T follicular helper cell (primary cell): ENCODE measurements at places on chromosomes 6 and 20.
A peak's percentile ranks its signal among the peaks of the same experiment; 100 is the strongest.

DNA sequence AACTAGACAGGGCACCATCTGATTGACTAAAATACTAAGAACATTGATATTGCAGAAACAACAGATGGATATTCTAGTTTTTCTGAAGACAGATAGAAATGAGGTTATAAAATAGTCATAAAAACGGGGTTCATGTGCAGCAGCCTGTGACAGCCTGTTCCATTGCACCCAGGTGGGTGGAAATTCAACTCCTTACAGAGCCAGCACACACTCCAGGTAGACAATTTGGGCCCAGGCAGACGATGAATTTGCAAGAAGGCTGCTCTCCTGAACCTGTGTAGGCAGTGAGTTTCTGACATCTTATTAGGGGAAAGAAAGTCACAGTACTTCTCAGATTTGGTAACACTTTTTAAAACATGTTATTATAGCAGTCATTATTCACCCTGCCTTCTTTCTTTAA lies 414.1 kb downstream of the PHF3 start:
- DNase-seq = no peak

GRCh38 chr6:109429496-109429895 lies 10.9 kb downstream of the PPIL6 start:
- no peak for DNase-seq

GRCh38 chr6:141169419-141169818 lies 963.3 kb upstream of the GJE1 start:
- no peak for DNase-seq

DNA sequence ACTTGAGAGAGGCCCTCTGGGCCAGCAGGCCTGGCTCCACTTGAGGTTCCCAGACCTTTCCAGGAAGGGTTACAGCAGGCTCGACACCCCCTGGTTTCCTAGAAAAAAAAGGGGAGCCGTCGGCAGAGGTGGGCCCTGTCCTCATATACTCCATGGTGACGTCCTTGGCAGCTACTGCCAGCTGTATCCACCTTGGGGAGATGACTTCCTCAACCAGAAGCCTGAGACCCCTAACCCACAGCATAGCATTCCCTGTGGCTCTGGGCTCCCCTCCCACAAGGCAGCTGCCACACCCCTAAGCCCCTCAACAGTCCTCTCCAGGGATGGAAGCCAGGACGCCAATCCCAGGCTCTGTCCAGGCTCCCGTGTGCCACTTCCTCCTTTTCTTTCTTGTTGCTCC lies 294.8 kb downstream of the CDC5L start:
- no peak for DNase-seq

GRCh38 chr6:96725296-96725695 lies 112.0 kb downstream of the GPR63 start:
- DNase-seq = no peak

GRCh38 chr6:92404281-92404680 lies 1015.1 kb downstream of the EPHA7 start:
- DNase-seq = no peak

GRCh38 chr6:46290421-46291274 lies 119.9 kb upstream of the ENPP5 start:
- no peak for DNase-seq

- DNase-seq = no peak
These were observed 2.6 kb downstream of the TSPYL1 start for GRCh38 chr6:116277124-116277523.

- no peak for DNase-seq
These were observed 10.5 kb downstream of the SNX3 start for GRCh38 chr6:108250240-108250866.

- no peak for DNase-seq
These were observed 101.9 kb downstream of the QRSL1 start for GRCh38 chr6:106731144-106731842.

DNA sequence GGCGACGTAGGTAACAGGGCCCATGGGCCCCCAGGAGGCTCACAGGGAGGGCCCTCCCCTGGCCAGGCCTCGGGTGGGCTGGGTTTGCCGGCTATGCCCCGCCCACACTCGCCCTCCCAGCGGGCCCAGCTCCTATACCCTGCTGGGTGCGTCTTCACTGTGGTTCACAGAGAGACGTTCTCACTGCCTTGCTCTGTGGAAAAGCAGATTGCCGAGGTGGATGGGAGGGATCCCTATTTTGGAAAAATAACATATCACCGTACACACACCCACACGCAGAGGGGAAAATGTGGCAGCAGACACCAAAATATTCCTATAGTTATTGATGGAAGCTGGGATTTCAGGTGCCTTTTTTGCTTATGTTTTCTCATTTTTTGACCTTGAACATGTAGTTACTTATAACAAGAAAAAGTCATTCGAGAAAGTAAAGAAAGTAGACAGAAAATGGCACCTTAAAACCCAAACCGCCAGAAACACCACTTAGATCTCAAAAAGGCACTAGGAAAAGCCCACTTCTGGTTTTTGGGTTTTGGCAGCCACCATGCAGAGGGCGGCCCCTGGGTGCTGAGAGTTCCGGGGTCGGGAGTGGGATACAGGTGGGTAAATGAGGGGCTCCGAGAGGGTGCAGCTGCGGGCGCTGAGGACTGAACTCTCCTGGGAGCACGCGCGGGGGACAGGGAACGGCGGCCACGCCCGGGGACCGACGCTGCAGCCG lies 49.4 kb downstream of the TMEM242 start:
- peak; percentile 58 for DNase-seq

- no peak for DNase-seq
These were observed 70.9 kb downstream of the VIP start for GRCh38 chr6:152821525-152821924.

GRCh38 chr6:144008120-144008811 lies at the start of gene PLAGL1:
PLAGL1 (minus strand) TSS chr6:144008259; CDS start chr6:143948136, 60,123 bp downstream.
- DNase-seq = no peak

GRCh38 chr6:155014137-155014536 lies 19.0 kb downstream of the TIAM2 start:
- DNase-seq = no peak

DNA sequence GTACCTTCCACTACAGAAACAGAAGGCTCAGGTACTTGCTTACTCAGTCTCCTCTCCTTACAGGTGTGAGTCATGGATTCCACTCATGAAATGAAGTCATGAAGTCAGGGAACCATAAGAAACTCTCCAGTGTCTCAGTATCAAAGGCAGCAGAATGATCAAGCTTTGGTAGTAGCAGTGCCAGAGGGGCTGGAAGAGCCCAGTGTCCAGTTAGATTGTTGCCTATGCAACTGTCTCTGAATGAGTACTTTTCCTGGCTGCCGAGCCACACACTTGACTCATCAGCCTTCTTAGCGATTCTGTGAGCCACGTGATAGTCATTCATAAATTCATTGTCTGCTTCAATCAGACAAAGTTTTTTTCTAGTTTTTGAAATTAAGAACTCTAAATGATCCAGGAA lies 52.2 kb upstream of the DTNBP1 start:
- DNase-seq = no peak

- DNase-seq = no peak
These were observed 371.4 kb upstream of the ID4 start for GRCh38 chr6:19465760-19466159.
